Activated CD4-positive, alpha-beta T cell treated with anti-CD3 and anti-CD28 coated beads, Interleukin-2, amount 50 U/mL, for 4 hours (primary cell): ENCODE measurements at places on chromosomes 16 and 17.

GRCh38 chr16:2710021-2710710, 9.9 kb downstream of the PRSS27 start:
- DNase-seq = no peak

DNA sequence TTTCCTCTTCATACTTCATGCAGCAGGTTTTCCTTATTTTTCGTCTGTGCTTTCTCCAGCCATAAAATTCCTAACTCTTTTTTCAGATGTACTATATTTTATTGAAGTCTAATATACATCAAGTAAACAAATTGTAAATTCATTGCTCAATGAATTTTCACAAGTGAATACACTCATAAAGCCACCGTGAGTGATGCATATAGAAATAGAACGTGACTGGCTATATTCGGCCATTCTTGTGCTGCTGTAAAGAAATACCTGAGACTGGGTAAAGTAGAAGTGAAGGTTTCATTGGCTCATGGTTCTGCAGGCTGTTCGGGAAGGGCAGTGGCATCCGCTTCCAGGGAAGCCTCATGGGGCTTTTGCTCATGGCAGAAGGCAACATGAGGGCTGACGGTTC, 868.4 kb upstream of the EEF2KMT start:
- DNase-seq = no peak

- no peak for DNase-seq
Observed at GRCh38 chr16:88719267-88719932, 13.1 kb downstream of the CTU2 start.

- no peak for DNase-seq
Observed at GRCh38 chr17:42200706-42201457, 6.6 kb upstream of the GHDC start.

DNA sequence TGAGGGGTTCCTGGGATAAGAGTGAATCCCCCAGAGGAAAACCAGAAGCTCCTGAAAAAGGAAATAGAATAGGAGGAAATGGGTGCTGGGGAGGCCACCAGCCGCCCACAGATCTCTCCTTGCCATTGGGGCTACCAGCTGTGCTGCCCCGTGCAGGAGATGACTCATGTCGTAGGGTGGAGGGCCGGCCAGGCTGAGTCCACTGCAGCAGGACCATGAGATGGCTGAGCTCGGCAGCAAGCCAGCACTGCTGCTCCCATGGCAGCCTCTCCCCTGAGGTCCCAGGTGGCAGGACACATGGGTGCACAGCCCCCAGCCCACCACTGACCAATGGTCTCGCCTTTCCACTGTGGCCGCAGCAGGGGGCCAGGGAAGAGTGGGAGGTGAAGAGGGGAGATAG, 95.5 kb downstream of the GNAO1 start:
- no peak for DNase-seq

GRCh38 chr17:73783945-73784603, 139.8 kb upstream of the SDK2 start:
- no peak for DNase-seq

DNA sequence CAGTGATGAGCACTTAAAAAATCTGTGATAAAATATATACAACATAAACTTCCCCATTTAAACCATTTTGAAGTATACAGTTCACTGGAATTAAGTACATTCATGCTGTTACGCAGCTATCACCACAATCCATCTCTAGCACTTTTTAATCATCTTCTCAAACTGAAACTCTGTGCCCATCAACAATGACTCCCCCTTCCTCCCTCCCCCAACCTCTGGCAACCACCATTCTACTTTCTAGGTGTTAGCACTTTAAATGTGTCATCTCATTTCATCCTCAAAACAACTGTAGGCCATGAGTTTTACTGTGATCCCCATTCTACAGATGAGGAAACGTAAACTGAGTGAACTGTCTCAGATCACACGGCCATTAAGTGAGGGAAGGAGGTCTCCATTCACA, 13.8 kb upstream of the TMEM98 start:
- no peak for DNase-seq

- no peak for DNase-seq
Observed at GRCh38 chr16:19711643-19712042, 6.4 kb downstream of the KNOP1 start.

- DNase-seq = no peak
Observed at GRCh38 chr16:31572821-31573220, 45.1 kb downstream of the AHSP start.

GRCh38 chr17:40095351-40095943, 4.9 kb downstream of the NR1D1 start:
- DNase-seq = no peak

GRCh38 chr16:75320435-75320834, 69.0 kb upstream of the BCAR1 start:
- DNase-seq = no peak

DNA sequence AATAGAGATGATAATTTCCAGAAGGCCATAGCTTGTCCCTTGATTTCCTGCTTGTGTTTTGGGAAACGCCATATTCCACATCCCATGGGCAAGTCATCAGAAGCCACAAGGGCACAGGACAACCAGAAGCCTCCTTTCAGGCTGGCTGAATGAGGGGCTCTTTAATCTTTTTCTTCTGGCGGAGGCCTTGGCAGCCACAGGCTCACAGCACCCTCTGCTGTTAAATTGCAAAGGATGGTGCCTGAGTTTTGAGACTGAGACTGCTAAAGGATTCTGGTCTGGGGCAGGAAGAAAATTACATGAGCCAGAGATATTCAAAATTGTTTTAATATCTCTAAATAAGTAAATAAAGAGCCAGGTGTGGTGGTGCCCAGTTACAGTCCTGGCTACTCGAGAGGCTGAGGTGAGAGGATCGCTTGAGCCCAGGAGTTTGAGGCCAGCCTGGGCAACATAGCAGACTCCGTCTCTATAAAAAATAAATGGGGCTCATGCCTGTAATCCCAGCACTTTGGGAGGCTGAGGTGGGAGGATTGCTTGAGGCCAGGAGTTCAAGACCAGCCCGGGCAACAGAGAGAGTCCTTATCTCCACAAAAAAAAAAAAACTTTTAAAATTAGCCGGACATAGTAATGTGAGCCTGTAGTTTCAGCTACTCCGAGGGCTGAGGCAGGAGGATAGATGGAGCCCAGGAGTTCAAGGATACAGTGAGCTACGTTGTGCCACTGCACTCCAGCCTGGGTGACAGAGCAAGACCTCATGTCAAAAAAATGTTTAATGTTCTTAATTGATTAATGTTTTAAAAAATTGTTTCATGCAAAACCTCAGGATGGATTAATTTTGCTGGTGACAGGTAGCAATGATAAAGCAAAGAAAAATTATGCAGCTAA, 26.3 kb downstream of the AARSD1 start:
- no peak for DNase-seq
